Right forelimb (tissue), 1 donor: ENCODE measurements at places on chromosomes 3 and 15.

GRCh38 chr15:97036301-97036700 lies 705.8 kb downstream of the NR2F2 start:
- no peak for DNase-seq

GRCh38 chr3:172846706-172847105 lies 96.2 kb downstream of the ECT2 start:
- no peak for DNase-seq

DNA sequence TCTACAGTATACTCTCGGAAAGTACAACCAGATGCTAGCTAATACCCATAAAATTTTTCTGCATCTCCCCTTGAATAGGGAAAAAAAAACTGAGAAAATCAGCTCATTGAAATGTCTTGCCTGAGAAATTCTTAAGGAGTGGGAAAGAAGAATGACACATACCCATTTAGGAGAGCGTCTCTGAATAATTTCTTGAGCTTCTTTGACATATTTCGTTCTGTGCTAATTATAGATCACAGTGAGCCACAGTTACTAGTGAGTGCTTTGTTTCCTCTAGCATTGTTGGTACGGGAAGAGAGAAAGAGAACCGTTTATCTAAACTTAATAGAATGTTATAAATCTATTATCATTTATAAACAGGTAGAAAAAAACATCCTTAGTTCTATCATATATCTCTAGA lies 588.4 kb downstream of the UNC13C start:
- DNase-seq: no peak

- no peak for DNase-seq
These were observed 23.9 kb downstream of the ALDH1L1 start for GRCh38 chr3:126156468-126156867.

DNA sequence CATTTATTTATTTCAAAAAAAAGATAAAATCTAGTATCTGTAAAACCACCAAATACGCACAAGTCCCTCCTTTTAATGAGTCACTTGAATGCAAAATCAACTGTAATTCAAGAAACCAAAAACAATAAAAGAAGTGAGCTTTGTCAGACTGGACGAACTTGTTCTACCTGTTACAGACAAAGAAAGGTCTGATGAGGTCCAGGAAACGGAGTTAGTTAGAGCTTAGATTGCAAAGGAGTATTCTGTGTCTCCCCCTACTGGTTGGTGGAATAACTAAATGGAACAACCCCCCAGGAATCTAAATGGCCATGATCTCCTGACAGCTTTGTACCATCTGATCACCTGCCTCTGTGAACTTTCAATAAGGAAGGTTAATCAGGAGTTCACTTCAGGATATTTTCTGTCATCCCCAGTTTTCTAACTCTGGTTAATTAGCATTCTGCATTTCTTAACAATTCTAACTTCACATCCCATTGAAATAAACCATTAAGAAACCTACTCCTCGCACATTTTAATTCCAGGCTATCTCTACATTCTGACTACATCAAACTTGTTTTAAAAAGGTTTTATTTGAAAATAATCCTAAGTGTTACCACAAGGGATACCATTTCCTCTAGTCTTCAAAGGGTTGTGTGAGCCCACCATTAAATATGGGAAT lies 333.0 kb upstream of the SATB1 start:
- DNase-seq: no peak
